ENCODE measurements at places on chromosomes 5 and 9.
A peak's percentile ranks its signal among the peaks of the same experiment; 100 is the strongest.

DNA sequence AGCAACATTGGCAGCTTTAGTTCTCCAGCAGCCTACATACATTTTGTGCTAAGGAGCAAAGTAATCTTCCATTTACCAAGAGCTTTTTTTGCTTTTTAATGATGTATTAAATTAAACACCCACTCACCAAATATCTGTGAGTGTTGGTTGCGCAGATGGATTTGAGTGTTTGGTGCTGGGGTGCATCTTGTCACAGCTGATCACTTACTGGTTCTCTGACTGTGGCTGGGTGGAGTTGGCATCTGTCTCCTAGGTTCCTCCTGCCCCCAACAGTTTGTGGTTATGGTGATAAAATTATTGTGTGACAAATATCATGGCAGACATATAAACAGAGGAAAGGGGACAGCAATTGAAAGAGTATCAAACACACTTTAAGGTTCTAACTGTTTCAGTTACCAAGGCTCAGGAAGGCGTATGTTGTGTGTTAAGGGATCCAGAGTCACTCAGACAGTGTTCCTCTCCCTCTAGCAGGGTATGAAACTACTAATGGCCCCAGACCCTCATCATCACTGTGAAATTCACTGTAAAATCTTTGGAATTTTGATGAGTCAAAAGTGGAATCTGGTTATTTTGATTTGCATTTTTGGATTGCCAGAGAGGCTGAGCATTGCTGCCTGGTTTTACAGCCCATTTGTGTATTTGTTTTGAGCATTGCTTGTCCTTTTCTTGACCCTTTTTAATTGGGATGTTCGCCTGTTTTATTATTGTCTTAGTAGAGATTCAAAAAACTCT is 81.7 kb downstream of the PDE8B start:
- peak; percentile 81 for DNase-seq

GRCh38 chr9:127402401-127403090 is 5.6 kb downstream of the SLC2A8 start:
- DNase-seq: no peak

DNA sequence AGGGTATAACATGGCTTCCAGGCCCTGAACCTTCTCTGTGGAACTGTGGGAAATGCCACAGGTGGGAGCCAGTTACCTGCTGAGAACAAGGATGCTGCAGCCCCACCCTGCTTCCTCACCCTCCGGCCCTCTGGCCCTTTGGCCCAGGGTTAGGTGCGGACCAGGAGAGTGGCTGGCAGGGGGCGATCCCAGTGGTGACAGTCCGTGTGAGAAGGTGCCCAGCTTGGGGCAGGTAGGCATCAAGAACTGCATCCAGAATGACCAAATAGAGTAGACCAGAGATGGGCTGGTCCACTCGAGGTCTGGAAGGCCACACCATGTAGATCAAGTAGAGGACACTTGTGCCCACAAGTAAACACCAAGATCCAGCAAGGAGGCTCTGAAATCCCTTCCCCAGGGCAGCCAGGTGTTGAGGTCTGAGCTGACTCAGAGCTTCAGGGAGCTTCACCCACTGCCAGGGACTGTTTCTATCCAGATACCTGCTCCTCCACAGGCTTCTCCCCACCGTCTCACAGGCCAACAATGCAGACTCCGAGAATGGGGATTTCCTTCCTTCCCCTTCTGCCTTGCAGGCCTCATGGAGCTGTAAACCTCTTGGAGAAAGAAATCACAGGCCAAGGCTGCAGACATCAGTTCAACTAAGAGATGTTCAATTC is 61.4 kb upstream of the ZSWIM6 start:
- no peak for DNase-seq

DNA sequence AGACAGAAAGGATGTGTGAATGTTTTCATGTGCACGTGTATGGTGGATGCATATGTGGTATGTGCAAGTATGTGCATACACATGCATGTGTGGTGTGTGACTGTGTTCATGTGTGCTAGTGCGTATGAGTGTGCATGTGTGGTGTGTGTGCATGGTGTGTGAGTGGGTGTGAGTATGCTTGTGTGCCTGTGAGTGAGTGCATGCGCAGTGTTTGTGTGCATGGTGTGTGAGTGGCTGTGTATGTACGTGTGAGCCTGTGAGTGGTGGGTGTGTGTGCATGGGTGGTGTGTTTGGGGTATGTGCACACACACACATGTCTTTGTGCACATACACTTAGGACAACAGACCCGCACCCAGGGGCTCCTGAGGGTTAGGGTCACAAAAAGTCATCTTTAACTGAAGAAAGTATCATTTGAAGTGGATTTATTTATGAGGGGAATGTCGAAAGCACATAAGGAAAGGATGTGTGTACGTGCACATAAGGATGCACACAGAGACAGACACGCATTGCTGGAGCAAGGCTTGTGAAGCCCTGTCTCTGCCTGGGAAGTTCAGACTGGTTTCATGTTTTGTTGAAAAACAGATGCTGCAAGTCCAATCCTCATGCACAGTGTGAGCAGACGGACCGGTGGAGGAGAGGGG is 237.0 kb downstream of the SYK start:
- no peak for DNase-seq

GRCh38 chr9:94554439-94555331 is at the start of gene PCAT7:
PCAT7 (plus strand) TSS chr9:94555083.
- DNase-seq: peak; percentile 20
